ENCODE measurements at places on chromosomes 3 and 15.

DNA sequence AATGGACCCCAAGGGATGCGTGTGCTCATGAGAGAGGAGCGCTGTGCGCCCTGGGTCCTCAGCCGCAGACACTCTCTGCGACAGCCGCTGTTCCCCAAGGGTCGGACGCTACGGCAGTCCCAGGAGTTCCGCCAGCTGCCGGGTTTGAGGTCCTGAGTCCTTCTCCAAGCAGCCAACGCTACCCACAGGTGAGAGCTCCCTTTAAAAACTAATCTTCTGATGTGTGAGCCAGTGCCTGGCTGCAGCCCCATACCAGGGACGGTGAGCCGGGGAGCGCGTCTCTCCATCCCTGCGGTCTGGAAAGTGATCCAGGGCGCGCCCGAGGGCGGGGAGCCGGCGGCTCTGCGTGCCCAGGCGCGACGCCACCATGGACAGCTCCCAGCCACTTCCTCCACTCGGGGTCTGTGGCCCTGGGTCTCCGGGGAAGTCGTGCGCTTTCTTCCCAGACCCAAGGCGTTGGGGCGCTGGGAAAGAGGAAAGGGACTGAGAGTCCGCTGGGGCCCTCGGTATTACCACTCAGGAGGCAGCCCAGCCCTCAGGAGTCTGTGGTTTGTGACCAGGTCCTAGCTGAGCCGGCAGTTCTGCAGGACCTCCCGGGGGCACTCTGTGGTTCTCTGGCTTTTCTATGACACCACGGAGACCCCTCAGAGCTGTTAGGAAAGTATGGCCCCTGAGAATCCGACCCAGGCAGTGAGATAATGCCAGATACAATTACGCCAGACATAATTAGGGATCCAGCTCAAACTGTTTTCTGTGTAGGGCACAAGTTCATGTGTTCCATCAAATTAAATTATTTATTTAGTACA lies 1.4 kb downstream of the CEMIP start:
- no peak for DNase-seq

- no peak for DNase-seq
These were observed 521.4 kb downstream of the ZNF385D start for GRCh38 chr3:21229426-21230135.

GRCh38 chr3:50653937-50654595 lies 20.7 kb upstream of the DOCK3 start:
- no peak for DNase-seq

GRCh38 chr3:71066356-71066755 lies 517.2 kb downstream of the FOXP1 start:
- no peak for DNase-seq

DNA sequence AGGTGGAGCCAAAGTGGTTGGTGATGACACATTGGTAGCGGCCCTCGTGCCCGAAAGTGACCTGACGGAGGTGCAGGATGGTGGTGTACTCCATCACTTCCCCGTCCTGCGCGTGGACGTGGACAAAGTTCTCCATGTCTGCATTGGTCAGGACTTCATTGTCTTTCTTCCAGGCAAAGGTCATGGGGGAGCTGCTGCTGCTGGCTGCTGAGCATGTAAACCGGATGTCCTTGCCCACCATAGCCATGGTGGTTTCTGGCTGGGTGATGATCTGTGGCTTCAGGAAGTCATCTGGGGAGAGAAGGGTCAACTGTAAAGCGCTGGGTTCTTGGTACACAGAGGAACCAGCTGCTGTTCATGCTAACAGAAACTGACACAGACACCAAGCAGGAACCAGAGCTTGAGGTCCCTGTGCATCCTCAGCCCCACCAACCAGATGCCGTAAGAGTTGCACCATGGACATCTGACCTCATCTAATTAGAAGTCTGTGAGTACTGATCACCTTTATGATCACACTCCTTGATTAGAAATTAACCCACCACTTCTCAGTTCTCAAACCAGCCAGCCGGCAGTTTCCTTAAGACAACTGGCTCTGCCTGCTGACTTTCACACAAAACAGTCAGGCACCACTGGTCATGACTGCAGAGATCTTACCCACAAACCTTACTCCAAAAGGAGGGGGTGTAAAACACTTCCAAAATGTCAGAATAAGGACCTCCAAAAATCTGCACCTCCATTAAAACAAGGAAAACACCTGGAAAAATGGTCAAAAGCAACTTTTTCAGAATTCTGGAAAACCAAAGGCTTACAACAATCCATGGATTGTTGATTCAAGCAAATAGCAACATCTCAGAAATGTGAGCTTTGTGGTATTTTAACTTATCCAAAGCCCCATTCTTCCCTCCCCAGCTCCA lies 114.6 kb downstream of the LRIG1 start:
- DNase-seq, result no peak

DNA sequence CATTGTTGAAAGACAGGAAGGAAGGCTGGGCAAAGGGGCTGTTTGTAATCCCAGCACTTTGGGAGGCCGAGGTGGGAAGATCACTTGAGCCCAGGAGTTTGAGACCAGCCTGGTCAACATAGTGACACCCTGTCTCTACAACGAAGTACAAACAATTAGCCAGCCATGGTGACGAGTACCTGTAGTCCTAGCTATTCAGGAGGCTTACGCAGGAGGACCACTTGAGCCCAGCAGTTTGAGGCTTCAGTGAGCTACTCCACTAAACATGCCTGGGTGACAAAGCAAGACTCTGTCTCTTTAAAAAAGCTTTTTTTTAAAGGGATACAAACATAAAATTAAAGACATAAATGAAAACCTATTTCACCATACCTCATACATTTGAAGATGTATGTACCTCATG lies 11.1 kb downstream of the SERP1 start:
- no peak for DNase-seq

DNA sequence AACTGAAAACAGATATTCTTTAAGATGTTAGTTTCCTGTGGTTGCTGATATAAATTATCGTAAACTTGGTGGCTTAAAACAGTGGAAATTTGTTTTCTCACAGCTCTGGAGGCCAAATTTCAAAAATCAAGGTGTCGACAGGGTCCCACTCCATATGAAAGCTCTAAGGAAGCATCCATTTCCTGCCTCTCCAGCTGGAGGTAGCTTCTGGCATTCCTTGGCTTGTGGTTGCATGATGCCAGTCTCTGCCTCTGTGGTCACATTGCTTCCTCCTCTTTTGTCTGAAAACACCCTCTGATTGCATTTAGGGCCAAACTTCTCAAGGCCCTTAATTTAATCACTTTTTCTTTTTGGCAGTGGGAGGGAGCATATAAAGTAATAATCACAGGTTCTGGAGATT lies 96.8 kb downstream of the PPM1L start:
- DNase-seq, result no peak

DNA sequence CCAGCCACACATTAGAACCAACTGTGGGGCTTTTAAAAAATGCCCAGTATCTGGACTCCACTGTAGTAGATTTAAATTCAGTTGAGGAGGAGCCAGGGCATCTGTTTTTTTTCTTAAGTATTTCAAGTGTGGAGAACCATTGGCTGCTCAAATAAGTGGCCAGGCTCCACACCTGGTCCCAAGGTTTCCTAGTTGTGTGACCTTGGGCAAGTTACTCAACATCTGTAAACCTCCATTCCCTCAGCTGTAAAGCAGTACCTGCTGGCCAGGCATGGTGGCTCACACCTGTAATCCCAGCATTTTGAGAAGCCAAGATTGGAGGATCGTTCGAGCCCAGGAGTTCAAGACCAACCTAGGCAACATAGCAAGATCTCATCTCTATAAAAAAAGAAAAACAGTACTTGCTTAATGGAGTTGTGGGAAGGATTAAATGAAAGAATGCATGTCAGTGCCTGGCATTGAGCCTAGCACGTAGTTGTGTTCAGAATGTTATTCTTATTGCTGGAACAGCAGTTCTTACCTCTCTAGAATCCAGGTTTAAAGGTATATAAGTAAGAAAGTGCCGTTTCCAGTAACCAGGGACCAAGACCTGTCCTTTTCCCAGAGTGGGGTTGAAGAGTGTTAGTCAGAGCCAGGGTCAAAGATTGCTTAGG lies 2.0 kb downstream of the PPP1R14D start:
- DNase-seq, result no peak

- DNase-seq, result no peak
These were observed 85.9 kb downstream of the DCLK3 start for GRCh38 chr3:36678216-36679013.

- DNase-seq, result no peak
These were observed 331.7 kb downstream of the FEZF2 start for GRCh38 chr3:62041681-62042080.

DNA sequence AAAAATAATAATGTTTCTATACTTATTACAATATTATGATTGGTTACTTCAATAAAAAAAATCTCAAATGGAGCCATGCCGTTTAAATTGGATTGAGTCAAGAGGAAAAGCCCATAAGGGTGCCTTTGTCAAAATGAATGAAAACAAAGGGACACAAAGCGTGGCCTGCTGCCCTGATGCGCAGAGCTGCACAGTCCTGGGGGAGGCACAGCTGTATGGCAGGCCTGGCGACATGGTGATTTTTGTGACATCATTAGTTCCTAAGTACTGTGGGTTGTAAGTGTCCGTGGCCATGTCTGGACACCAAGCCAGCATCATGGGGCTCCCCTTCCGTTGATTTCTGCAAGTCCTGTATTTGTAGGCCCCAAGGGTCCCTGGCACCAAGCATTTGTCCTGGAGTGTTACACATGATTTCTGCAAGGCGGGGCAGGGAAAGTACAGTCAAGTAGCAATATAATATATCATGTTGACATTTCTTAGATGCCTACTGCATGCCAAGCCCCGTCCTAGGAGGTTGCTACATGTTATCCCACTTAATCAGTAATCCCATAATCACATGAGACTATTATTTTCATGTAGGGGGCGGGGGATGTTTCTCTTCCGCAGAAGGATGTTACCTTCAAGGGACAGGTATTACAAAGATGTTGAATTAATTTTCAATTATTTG lies 59.7 kb downstream of the GHSR start:
- DNase-seq, result no peak

DNA sequence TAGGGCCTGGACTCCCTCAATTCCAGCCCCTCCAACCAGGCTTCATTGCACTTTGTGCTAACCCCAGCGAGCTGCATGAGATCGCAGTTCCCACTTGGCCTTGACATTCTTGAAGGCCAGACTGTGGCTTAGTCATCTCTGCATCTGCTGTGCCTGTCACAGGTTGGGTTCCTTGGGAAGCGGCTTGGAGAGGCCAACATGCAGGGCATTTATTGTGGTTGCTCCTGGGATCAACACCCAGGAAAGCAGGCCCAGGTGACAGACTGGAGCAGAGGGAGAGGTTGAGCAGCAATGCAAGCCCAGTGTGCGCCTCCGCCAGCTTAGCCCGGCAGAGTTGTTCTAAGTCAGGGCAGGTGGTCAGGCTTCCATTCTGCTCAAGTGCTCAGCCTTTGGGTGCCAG lies 10.5 kb downstream of the ABCF3 start:
- no peak for DNase-seq

DNA sequence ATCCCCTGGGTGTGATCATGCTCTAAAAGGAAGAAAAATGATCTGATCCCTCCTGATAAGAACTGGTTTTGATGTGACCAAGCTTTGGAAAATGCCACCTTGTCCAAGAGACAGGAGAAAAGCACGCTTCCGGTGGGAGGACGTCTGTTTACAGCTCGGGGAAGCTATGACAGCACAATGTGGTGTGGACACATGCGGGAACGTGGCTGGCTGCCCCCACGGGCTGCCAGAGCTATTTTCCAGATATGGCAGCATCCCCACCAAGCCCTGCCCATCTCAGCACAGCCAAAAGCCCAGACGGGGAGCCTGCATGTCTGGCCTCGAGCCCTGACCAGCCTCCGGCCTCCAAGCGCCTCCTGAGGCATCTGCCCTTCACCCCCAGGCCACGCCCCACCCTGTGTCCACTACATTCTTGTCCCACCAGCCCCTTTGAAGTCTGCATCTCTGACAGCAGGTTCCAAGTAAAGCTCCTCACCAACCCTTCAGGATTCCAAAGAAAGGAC lies 63.2 kb upstream of the HRH1 start:
- DNase-seq, result no peak

DNA sequence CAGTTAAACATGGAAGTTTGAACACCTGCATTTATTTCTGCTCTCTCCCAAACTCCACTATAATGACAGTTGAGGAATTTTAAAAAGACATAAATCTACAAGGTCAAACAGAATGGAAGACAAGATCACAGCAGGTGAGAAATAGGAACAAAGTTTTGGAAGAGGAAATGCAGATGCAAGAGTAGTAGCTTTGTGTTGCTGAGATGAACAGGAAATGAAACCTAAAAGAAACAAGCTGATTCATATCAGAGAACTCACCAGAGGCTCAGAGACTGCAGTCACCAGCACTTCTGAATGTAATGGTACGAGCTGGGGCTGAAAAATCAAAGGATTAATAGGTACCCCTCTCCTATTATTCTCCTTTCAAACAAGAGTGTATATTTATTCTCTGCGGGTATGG lies 459.9 kb downstream of the RAP2B start:
- DNase-seq, result peak; percentile 13

DNA sequence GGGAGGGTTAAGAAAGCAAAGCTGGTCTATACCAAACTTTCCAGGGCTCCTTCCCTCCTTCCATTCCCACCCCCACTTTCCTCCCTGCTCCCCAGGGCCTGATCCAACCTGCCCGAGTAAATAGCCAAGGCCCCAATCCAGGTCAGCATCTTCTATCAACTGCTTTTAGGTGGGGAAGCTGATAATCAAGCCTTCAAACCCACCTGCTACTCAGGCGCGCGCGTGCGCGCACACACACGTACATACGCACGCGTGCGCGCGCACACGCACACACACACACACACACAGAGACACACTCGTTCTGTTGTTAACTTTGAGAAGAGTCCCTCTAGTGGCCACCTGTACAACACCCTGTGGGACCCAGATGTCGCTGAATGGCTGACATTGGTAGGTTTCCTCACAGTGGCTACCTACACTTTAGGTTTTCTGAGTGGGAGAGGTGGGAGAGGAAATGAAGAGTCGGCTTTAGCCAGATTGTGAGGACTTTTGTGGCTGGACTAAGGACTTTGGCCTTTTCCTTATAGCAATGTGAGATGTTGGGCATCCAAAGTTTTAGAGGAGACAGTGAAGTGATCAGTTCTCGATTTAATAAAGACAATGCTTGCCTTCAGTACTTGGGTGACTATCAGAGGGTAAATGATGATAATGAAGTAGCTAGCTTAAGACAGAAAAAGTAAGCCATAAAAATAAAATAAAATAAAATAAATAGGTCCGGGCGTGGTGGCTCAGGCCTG lies 179.9 kb upstream of the C2CD4B start:
- peak; percentile 46 for DNase-seq

DNA sequence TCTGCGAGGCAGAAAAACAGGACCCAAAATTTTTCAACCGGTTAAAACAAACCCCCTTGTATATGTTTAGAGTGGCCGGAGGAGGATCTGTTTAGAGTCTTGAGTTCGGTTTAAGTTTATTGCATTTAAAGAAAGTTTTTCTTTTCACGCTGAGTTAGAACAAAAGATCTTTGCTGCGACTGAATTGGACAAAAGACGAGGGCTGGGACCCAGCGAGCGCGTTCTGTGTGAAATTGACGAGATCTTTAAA lies 9.8 kb downstream of the NR2F2 start:
- no peak for DNase-seq

GRCh38 chr15:22810853-22811338 lies 24.5 kb downstream of the NIPA1 start:
- no peak for DNase-seq

DNA sequence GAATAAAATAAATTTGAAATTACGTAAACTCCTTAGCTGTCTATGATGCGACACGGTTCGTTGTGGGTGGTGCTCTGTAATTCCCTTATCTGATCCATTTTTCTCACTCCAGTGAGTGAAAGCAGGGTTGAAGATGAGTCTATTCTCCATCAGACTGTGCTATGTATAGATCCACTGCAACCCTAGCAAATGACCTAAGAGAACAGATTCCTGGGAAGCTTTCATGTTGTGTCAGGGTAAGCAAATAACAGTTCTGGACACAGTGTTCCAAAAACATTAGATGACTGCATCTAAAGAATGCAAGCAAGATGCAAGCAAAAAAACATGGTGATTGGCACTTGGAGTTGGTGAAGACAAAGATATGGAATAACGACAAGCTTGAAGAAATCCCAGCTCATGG lies 239.3 kb downstream of the SLC9A9 start:
- no peak for DNase-seq

Measured in stimulated activated naive CD4-positive, alpha-beta T cell (primary cell).